ENCODE measurements at places on chromosomes 3 and 15.

DNA sequence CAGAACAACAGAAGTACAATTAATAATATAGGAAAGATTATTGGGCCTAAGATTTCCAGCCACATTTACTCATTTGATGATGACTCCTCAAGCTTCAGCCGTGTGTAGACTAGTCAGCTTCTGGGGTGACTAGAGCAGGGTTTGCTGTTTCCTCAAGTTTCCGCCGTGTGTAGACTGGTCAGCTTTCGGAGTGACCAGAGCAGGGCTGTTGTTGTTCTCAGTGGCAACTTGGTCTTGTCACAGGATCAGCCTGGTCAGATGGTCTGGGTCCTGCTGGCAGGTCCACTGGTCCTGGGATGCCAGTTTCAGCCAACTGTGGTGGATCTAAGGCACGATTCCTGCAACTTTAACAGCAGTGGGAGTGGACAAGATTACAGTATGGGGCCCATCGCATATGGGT is 21.8 kb upstream of the NOX5 start:
- DNase-seq, result no peak

GRCh38 chr15:63212050-63213004 is 22.9 kb downstream of the RAB8B start:
- DNase-seq, result no peak

DNA sequence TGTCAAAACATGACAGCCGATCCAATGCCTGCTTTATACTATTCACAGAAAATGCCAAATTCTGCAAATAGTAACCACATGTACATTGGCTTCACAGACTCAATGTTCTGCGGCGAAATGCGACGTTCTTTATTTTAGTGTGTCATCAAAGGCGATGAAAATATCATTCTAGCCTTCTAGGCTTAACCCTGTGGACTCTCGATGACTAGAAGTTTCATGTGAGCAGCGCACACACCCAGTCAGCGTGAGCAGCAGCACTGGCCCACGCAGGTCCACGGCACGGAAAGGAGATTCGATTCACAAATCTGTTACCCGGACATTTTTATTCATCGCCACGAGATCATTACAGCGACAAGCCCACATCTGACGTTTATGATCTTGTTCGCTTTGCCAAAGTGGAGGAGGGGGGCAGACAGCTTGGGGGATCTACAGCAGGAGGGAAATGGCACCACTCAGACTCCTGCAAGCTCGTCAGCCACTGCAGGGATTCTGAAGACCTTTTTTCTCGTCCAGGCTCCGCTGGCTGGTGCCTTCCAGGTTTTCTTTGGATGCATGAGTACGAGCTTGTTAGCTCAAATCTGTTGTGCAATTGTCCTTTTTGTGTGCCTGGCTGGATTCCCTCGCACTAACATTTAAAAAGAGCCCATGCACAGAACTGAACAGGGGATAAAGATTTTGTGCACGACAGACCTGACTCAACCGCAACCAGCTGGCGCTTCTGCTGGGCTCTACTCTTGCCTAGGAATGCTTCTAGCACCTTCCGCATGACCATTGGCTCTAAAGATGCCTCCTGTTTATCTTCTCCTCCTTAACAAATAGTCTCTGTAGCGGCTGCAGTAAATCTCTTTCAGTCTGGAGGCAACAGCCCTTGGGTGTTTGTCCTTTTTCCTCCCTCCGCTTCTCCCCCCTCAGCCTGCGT is 938.4 kb downstream of the MCTP2 start:
- no peak for DNase-seq

GRCh38 chr15:68617001-68617400 is 38.2 kb downstream of the CORO2B start:
- DNase-seq, result no peak

DNA sequence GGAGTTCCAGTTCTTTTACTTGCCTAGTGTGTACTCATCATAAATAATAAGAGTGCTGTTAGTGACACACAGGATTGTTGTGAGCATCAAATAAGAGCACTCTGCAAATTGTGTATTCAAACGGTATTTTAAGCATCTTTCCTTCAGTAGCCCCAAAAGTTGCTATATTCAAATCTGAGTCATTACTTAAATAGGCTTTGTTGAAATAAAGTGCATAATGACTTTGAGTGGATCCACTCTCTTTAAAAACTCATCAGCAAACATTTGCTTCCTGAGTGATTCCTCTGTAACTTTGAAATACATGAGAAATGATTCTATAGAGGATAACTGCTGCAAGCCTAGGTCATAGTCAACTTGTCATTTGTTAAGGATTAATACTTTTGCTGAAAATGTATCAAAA is 29.3 kb upstream of the PLCL2 start:
- no peak for DNase-seq

DNA sequence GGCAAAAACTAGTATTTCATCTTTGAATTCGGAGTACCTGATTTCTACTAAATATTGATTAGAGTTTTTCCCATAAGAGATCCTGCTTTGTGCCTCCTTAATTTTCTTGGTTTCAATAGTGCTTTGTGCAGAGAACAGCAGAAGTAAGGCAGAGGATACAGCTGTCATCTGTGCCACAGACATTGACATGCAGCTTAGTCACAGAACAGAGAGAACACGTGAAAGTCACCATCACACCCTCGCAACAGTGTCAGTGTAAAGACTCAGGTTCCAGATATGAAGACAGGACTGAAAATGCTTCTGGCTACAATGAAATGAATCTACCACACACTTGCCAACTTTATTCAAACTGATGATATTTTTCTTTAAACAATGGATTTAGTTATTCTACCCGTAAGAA is 942.8 kb upstream of the CFAP20DC start:
- no peak for DNase-seq

DNA sequence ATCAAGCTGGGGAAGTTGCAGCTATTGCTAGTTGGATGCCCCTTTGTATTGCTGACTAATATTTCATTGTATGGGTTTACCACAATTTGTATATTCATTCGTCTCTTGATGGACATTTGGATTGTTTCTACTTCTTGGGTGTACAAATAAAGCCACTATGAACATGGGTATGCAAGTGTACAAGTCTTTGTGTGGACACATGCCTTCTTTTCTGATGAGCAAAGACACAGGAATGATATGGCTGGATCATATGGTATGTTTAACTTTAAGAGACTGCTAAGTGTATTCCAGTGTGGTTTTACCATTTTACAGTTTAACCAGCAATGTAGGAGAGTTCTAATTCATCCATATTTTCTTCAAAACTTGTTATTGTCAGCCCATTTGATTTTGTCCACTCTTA is 32.2 kb downstream of the NECTIN3 start:
- DNase-seq, result no peak

- no peak for DNase-seq
Measured at GRCh38 chr3:45387636-45388348, 584 bp upstream of the LARS2 start.

DNA sequence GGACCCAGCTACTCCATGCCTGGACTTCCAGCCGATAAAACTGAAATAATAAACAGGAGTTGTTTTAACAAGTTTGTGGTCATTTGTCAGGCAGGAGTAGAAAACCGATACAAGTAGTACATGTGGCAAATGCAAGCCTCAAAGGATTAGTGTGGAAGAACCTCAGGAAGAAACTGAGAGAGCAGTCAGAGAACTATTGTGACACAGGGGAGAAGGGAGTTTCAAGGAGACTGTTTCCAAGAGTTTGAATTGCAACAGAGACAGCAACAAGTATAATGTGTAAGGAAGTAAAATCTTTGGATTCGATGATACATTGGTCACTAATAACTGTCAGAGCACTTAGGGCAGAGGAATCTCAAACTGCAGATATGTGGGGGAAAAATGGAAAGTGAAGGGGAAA is 450.6 kb upstream of the ARHGEF26 start:
- DNase-seq, result no peak

GRCh38 chr3:143167969-143168854 is 48.6 kb downstream of the CHST2 start:
- DNase-seq, result no peak

GRCh38 chr3:83321457-83321856 is 1560.0 kb upstream of the GBE1 start:
- peak; percentile 44 for DNase-seq

- DNase-seq, result no peak
Measured at GRCh38 chr3:45092132-45093031, 53.8 kb downstream of the CDCP1 start.

- DNase-seq, result no peak
Measured at GRCh38 chr3:100030346-100030745, 84.0 kb downstream of the FILIP1L start.

DNA sequence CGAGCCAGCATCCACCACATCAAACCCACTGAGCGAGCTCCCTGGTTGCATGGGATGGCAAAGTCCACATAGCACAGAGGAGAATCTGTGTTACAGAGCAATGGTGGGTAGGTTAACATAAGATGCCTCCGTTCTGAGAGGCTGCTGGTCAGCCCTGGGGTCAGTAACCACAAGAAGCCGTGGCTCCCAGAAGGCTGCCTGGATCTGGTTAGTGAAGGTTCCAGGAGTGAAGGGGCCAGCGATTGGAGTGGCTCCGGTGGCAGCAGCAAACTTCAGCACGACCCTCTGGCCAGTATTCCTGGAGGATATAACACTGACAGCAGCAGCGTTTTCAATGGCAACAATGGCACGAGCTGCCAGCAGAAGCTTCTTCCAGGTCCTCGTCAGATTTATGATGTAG is 18.4 kb upstream of the PIGZ start:
- DNase-seq, result no peak

GRCh38 chr3:187403768-187404288 is 35.6 kb downstream of the RTP4 start:
- DNase-seq, result no peak

- DNase-seq, result no peak
Measured at GRCh38 chr15:36761132-36761847, 181.9 kb downstream of the CDIN1 start.

- DNase-seq, result no peak
Measured at GRCh38 chr15:69529141-69529540, 76.5 kb downstream of the RPLP1 start.

GRCh38 chr3:195097331-195098255 is 173.4 kb downstream of the XXYLT1 start:
- DNase-seq, result no peak

DNA sequence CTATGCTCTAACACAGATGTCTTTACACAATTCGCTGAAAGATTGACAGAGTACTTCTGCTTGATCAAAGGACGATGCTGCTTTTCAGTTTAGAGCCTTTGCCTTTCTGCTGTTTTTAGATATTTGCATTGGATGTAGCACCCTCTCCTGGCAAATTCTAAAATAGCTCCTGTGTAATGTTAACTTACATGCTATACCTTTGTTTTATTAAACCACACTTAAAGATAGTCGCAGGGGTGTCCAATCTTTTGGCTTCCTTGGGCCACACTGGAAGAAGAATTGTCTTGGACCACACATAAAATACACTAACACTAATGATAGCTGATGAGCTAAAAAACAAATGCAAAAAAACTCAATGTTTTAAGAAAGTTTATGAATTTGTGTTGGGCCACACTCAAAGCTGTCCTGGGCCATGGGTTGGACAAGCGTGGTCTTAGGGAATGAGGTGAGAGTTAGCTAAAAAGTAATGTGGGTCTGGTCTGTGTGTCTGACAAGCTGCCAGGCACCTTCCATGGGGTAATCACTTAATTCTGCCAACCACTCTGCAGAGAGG is 62.9 kb downstream of the ATG7 start:
- peak; percentile 16 for DNase-seq

DNA sequence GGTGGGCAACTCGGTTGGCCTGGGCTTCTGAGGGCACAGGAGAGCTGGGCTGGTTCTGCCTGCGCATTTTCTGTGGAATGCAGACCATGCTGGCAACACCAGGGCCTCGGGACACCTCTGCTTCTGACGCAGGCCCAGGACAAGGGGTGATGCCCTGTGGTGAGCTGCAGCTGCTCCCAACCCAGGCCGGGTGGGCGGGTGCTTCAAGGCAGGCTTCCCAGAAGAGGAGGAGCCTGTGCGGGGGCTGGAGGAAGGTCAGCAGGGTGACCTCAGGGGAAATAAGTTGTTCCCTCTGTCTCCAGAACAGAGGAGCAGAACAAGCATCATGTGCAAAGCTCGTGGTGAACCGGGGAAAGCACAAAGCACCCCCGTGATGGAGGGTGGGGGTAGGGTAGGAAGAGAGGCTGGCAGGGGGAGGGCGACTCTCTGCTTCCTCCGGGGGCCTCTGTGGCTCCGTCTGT is 11.0 kb upstream of the PLXNA1 start:
- DNase-seq, result no peak

DNA sequence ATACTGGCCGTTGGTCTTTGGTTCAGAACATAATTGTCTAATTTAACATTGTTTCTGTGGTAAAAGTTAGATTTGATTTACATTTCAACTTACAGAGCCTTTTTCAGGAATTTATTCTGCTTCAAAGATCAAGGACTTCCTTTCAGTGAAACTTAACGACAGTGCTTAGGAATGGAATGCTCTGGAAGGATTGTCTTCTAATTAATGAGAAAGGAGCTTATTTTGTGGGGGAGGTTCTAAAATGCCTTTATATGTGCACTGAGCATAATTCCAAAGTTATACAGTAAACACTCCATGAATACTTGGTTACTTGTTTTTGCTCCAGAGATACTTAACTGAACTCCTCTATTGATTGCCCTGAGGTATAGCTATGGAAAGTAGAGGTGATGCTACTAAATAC is 75.7 kb downstream of the CACNA1D start:
- DNase-seq, result no peak

GRCh38 chr3:71568207-71568606 is 15.3 kb downstream of the FOXP1 start:
- no peak for DNase-seq

- DNase-seq, result no peak
Measured at GRCh38 chr15:62068071-62068809, 1.5 kb downstream of the C2CD4A start.

GRCh38 chr3:11651900-11652299 is 8.2 kb upstream of the VGLL4 start:
- DNase-seq, result no peak

DNA sequence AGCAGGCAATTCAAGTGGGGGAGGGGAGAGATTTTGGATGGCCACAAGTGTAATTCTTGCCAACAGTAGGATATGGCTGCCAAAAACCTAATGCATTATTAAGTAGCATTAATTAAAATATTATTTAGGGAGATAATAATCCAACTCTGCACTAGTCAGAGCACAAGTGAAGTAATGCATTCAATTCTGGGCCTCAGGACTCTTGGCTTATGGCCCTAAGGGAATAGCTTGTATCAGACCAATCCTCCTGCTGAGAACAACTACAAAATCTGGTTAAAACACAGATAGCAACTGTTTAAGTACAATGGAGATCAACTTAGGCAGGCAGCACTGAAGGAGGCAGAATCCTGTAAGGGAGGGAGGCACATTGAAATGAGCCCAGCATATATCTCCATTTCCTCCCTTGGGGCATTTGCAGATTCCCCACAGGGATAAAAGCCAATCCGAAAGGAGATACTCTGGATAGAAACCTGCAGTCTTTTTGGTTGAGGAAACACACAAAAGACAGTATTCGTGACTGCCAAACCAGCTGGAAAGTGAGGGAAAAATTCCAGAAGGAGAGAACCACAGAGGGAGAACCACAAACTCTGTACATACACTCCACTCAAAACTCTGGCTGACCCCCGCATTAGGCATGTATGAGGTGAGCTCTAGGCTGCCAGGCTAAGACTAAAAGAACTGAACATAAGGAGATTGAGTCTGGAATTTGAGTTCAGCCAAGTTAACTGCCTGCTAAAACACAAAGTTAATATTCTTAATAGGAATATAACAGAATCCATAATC is 57.4 kb downstream of the ETFA start:
- DNase-seq, result no peak
